ENCODE measurements at places on chromosomes 5 and 9.

- no peak for DNase-seq
Measured at GRCh38 chr9:78756813-78757510, 460.0 kb downstream of the PSAT1 start.

- DNase-seq, result no peak
Measured at GRCh38 chr5:163609910-163610309, 104.5 kb downstream of the MAT2B start.

GRCh38 chr9:107280543-107280942 lies 2.5 kb upstream of the RAD23B start:
- no peak for DNase-seq

GRCh38 chr5:175542232-175542965 lies 64.0 kb downstream of the SFXN1 start:
- no peak for DNase-seq

- DNase-seq, result no peak
Measured at GRCh38 chr9:5621327-5621726, 7.6 kb upstream of the RIC1 start.

- DNase-seq, result no peak
Measured at GRCh38 chr9:107175041-107175440, 108.0 kb upstream of the RAD23B start.

- no peak for DNase-seq
Measured at GRCh38 chr5:137315534-137316345, 183.4 kb downstream of the SPOCK1 start.

- DNase-seq, result no peak
Measured at GRCh38 chr5:145543968-145544367, 291.2 kb downstream of the PRELID2 start.

GRCh38 chr9:37004424-37004935 lies 29.6 kb downstream of the PAX5 start:
- DNase-seq, result no peak

- DNase-seq, result no peak
Measured at GRCh38 chr5:141716009-141716408, 34.0 kb upstream of the ARAP3 start.

DNA sequence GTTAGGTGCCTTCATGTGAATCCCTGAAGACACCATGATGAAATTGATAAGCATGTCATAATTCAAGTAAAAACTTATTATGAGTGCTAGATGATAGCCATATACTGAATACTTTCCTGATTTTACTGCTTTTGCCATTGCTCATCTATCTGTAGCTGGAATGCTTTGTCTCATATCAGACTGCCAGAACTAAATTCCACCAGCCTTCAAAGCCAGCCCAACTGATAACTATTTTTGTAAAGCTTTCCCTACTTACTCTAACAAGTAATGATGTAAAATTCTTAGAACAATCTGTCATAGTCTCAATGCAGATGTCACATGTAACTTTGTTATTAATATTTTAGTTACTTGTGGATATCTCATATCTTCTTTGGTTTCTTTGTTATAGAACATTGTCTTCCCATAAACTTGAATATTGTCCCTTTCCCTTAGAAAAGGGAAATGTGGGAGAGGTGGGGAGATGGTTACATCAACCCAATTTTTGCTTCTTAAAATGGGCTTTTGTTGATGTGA lies 128.3 kb downstream of the ZCCHC7 start:
- no peak for DNase-seq

DNA sequence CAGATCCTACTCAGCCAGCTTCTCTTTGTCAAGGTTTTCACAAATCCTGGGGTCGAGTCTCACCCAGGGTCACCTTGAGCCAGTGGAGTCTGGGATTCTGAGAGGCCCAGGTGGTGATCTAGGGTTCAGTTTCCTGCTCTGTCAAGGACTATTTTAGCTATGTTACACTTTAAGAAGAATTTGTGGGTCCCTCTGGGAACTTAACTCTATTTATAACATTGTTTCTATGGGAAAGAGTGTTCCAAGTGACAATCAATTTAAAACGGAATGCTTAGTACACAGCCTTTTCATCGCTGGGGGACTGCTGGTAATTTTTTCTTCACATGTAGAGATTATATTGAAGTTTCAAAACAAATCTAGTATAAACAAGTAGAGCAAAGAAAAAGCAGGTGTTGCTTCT lies 26.9 kb upstream of the TMEM252 start:
- no peak for DNase-seq

DNA sequence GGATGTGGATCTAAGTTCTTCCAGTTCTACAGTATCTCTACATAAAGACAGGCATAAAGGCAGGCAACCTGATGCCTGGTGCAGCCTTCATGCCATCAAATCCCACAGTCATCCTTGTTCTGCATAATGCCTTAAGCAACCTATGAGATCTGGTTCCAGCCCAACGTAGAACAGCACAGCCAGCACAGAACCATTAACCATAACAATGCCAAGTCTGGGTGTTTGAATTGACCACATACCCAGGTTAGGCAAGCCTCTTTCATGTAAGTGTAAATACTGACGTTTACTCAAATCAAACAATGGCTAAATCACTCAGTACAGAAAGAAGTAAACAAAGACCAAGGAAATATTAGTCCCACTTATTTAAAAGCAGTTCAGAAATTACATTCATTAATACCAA lies 195.0 kb downstream of the ADAMTSL1 start:
- no peak for DNase-seq

DNA sequence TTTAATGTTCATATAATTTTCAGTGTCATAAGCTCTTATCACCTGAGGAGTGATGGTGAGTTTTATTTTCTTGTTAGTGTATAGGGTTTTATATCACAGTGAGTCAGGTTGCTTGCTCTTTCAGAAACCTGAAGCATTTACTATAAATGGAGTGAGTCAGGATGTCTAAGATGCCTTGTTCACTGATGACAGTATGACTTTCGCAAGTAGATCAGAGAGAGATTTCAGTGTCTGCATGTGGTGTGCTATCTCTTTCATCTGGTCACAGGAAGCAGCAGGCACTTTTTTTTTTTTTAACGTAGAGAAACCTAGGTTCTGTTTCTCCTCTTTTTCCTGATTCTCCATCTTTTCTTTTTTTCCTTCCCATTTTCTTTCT lies 237.1 kb downstream of the DMRTA1 start:
- no peak for DNase-seq

GRCh38 chr5:167546270-167546669 lies 745.2 kb upstream of the WWC1 start:
- DNase-seq, result no peak

GRCh38 chr5:115470921-115471320 lies 73.7 kb downstream of the FEM1C start:
- no peak for DNase-seq

- no peak for DNase-seq
Measured at GRCh38 chr5:127431977-127432585, 85.4 kb upstream of the PRRC1 start.

DNA sequence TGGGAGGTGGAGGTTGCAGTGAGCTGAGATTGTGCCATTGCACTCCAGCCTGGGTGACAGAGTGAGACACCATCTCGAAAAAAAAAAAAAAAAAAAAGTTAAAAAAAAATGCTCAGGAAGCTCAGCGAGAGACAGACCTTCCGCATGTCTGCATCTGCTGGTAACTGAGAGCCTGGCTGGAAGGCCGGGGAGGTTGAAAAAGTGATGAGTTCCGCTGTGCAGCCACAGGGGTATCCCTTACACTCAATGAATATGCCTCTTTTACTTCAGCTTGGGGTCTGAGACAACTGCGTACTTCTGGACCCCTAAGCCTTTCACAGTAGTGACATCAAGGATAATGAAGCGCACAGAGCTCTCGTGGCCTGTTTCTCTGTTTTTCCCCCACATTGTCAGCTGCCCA lies 179.9 kb upstream of the KLF4 start:
- DNase-seq, result no peak

DNA sequence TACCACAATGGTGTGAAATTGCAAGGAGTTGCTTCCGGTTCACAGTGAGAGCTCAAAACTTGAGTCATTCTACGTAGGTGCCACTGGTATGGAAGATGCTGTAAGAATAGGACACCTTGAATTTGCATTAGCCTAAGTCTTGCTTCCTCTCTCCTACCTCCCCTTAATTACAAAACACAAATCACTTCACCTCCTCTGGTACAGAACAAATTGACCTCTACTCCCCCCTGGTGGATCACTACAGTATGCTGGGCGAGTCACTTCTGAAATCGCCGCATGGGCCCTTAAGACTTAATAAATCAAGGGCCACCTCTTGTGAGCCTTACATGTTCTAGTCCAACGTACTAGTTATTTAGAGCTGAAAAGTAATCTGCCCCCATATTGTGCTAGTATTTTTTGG lies 145.3 kb upstream of the SMARCA2 start:
- no peak for DNase-seq

DNA sequence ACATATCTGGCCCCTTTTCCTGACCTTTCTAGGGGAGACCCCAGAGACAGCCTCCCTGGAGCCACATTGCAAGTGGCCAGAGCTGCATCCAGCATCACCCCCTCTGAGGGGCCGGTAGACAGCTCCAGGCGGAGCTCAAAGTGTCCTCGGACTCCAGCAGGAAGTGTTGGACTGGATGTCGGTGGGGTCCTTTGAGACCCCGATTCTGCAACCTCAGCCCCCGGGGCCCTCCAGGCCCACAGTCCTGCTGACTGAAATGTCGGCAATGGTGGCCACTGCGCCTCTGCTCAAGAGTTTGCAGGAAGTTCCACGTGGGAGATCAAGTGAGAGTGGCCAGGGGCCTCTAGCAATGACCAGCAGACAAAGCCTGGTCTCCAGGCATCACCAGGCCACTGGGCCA lies 115.9 kb upstream of the FOXD4L5 start:
- no peak for DNase-seq

DNA sequence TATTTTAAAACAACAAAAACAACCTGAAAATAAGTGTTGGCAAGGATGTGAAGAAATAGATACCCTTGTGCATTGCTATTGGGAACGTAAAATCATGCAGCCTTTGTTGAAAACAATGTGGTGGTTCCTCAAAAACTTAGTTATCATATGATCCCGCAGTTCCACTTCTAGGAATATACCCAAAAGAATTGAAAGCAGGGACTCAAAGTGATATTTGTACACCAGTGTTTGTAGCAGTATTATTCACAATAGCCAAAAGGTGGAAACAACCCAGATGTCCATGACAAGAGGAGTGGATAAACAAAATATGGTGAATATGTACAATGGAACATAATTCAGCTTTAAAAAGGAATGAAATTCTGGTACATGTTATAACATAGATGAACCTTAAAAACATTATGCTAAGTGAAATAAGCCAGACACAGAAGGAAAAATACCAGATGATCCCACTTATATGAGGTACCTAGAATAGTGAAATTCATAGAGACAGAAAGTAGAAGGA lies 29.0 kb downstream of the IRF1 start:
- DNase-seq, result no peak

DNA sequence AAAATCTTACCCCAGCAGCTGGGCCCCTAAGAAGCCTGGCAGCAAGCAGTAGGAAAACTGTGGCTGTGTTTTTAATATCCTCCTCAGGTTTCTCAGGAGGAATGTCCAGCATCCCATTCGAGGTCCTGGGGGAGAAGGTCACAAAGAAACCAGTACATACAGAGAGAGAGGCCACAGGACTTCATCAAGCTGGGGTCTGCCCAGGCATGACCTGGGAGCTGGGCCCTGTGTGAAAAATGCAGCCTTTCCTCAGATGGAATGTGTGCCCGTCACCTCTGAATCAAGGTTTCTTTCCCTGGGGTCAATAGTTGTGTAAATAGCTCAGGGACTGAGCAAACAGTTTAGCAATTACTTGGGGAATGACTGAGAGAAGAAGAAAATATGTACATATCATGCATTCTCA lies 33.9 kb upstream of the RAD23B start:
- no peak for DNase-seq

DNA sequence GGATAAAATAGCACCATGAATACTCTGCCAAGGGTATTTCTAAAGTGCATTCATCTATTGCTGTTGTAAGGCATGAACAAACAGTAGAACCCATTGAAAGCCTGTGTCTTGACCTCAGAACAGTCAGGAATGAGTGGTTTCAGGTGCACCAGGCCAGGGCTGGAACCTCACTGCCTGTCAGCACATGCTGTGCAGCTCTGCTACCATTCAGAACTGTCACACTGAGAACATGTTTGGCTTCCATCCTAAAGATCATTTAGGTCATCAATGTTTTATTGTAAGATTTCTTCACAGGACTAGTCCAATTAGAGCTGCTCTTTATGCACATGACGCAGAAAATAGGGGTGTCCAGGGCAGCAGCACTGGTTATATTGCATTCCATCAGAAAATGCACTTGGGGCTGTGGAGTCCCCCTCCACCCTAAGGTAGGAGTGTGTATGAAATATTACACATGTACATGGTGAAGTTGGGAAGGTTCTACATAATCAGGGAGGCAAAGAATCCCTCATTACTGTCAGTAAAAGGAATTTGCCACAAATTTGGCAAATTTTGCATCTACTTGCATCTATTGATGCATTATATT lies 408.0 kb downstream of the CTNND2 start:
- DNase-seq, result no peak

DNA sequence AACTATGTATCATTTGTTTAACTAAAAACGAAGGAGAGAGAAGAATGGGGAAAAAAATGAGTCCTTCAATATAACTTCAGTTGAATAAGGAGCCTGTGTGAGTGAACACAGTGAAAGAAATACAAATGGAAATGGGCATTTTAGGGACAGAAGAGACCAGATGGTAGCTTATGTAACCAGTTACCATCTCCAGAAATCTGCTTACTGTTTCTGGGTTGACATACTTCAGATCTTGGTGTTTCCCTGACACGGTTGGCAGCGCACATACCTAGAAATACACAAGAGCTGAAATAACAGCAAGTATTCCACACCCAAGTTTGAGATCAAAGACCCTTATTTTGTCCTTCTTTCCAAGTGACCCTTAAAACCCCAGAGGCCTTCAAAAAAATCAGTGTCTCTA lies 14.9 kb upstream of the GFRA3 start:
- DNase-seq, result no peak

GRCh38 chr5:96852759-96853158 lies 23.5 kb upstream of the ERAP2 start:
- DNase-seq, result no peak

DNA sequence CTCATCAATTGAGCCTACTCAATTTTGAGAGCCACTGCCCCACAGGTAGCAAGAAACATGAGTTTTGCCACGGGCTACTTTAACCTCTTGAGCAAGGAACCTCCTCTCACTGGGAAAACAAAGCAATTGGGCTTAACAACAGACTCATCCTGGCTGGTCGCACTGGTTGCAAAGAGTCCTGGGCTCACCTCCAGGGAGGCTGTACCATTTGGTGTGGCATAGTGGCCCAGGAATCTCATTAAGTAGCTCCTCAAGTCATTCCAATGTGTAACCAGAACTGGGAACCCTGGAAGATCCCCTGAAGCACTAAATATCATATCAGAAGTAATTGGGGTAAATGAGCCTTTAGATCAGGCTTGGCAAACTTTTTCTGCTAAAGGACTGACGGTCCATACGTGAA lies 78.5 kb downstream of the MYO10 start:
- no peak for DNase-seq

DNA sequence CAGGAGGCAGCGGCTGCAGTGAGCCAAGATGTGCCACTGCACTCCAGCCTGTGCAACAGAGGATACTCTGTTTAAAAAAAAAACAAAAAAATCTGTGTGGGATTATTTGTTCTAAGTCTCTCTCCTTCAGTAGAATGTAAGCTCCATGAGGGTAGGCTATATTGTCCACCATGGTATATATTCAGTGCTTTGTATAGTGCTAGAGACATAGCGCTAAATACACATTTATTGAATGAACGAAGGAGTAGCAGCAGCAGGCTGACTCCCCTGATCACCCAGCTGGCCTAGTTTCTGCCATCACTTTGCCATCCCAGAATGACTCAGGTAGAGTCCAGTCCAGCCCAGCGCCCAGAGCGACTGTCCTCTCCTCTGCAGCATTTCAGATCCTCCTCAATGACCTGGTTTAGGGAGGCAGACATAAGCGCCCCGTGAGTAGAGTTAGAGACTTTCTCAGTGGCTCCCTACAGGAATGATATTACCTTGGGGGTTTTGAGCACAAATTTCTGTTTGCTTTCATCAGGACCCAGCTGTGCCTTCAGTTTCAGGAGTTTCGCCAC lies 716 bp downstream of the HARS1 start:
- no peak for DNase-seq
